ENCODE measurements at places on chromosomes 7 and 10. TPM values are rescaled to one million over a fixed set of nuclear protein-coding genes. Genes with fewer than 3 reads are reported as not detected.

Gene GJD4
- total RNA-seq: not detected

Gene ZNF488
- not detected for total RNA-seq

Gene ACBD7
- total RNA-seq: 4.4 TPM

DNA sequence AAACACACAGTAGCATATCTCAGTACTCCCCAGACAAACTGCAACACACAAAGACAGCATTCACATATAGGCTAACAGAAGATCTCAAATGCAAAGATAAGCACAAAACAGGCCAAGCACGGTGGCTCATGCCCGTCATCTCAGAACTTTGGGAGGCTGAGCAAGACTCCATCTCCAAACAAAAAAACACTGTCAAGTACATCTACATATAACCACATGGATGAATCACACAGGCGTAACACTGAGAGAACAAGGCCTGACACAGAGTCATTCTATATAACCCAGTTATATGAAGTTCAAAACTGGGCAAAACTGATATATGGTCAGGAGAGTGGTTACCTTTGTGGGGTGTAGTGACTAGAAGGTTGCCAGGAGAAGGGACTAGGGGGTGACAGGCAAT lies 506.4 kb downstream of the KCNMA1 start:
- H3K4me3 ChIP-seq: no peak overlapping the region
- no peak for DNase-seq
- H3K27ac ChIP-seq: no peak overlapping the region
- no peaks in the 10 kb centered on the region for H3K4me1 ChIP-seq
- H3K36me3 ChIP-seq: no peaks in the 10 kb centered on the region
- peaks cover 12% of the 10 kb centered on the region for H3K27me3 ChIP-seq

DNA sequence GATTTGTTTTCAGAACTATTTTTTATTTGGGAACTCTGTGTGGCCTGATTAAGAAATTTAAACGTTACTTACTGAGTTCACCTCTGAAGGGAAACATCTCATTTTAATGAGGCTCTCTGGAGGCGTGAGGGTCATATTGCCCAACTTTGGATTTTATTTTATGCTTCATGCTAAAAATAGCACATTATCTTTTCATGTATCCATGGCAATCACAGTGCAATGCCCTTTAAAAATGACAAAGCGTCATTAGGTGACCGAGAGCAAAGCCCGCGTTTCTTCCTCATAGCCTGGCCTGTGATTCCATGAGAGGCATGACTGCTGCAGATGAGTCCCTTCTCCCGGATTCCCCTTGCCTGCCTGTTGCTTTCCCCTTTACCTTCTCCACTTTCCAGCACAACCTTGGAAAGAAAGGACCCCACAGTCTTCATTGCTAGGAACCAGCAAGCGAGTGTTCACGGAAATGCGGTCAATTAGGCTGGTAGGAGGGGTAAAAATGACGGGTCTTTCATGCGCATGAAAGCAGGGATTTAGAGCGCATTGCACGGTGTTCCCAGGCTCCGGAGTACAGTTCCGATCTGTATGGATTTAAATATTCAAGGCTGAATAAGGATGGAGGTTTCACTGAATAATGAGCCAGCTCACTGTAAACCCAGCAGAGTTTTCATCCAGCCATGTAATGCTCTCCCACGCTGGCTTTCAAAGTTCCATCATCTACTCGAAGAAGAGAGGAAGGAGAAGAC lies 98.2 kb upstream of the PITRM1 start:
- DNase-seq: no peak
- no peak overlapping the region for H3K27ac ChIP-seq
- H3K4me3 ChIP-seq: no peak overlapping the region
- no peaks in the 10 kb centered on the region for H3K36me3 ChIP-seq
- peaks cover 10% of the 10 kb centered on the region for H3K27me3 ChIP-seq
- no peaks in the 10 kb centered on the region for H3K4me1 ChIP-seq

DNA sequence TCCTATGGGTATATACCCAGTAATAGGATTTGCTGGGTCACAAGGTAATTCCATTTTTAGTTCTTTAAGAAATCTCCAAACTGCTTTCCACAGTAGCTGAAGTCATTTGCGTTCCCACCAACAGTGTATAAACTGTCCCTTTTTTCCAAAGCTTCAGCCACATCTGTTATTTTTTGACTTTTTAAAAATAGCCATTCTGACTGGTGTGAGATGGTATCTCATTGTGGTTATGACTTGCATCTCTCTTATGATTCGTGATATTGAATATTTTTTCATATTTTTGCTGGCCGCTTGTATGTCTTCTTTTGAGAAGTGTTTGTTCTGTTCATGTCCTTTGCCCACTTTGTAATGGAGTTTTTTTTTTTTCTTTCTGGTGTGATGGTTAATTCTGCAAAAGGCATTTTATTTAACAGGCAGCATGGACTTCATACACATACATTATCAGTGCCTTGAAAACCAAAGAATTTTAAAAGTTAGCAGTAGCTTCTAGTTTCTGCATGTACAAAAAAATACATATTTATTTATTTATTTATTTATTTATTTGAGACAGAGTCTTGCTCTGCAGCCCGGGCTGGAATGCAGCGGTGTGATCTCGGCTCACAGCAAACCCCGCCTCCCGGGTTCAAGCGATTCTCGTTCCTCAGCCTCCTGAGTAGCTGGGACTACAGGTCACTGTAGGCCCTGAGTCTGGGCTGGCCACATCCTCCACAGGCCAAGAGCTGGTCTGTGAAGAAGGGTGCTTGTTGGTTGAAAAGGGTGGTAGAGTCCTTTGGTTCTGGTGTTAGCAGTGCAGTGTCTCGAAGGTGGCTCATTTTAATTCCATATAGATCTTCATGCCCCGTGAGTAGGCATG lies 32.3 kb downstream of the AGR3 start:
- H3K4me3 ChIP-seq: no peak overlapping the region
- H3K4me1 ChIP-seq: peaks cover 3% of the 10 kb centered on the region
- peaks cover 22% of the 10 kb centered on the region for H3K27me3 ChIP-seq
- DNase-seq: no peak
- H3K27ac ChIP-seq: no peak overlapping the region

GRCh38 chr7:25427721-25428120 lies 199.4 kb upstream of the NPVF start:
- no peaks in the 10 kb centered on the region for H3K36me3 ChIP-seq
- peaks cover 10% of the 10 kb centered on the region for H3K27me3 ChIP-seq
- H3K4me3 ChIP-seq: no peak overlapping the region
- no peaks in the 10 kb centered on the region for H3K4me1 ChIP-seq

GRCh38 chr7:3510101-3511020 lies 209.3 kb downstream of the SDK1 start:
- no peak for DNase-seq
- H3K4me3 ChIP-seq: no peak overlapping the region
- H3K36me3 ChIP-seq: no peaks in the 10 kb centered on the region
- no peaks in the 10 kb centered on the region for H3K4me1 ChIP-seq
- no peak overlapping the region for H3K27ac ChIP-seq
- H3K27me3 ChIP-seq: peaks cover 4% of the 10 kb centered on the region

DNA sequence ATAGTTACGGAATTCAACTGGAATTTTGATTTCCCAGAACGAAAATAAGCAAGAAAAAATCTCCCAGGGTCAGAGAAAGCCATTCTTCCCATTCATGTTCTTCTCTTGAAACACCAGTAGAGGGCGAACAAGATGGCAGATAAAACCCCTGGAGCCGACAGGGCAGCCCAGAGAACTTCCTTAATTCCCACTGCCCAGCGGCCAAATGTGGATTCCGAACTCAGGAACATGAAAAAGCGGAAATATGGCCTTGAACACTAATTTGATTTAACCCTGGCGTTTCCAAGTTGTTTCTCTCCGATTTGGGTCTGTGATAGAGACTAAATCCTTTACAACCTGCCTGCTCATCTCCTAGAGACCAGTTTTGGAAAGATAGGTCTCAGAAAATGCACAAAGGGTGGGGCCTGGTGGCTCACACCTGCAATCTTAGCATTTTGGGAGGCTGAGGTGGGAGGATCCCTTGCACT lies 100.7 kb upstream of the WAC start:
- no peak overlapping the region for H3K27ac ChIP-seq
- peaks cover 6% of the 10 kb centered on the region for H3K4me1 ChIP-seq
- peak; percentile 38 for DNase-seq

- no peak for DNase-seq
- no peak overlapping the region for H3K4me3 ChIP-seq
- peaks cover 19% of the 10 kb centered on the region for H3K27me3 ChIP-seq
- H3K36me3 ChIP-seq: no peaks in the 10 kb centered on the region
Measured at GRCh38 chr10:58475322-58476277, 37.1 kb upstream of the BICC1 start.

DNA sequence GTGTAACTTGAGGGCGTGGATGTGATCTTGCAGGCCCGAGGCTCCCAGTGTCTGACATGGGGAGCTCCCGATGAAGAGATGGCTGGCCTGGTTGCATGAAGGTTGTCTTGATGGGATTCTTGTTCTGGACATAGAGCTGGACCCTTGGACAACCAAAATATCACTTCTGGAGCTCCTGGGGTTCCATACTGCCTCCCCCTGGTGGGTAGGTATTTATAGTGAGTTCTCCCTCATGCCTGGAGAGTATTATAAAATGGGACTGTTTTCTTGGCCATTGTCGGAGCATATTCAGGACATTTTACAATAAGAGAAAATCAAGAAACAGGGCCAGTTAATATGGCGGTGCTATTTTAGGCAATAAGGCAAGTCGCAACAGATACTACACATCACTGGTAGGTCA lies 32.6 kb upstream of the GIMAP8 start:
- H3K27ac ChIP-seq: no peak overlapping the region
- H3K4me3 ChIP-seq: no peak overlapping the region
- H3K36me3 ChIP-seq: no peaks in the 10 kb centered on the region
- H3K27me3 ChIP-seq: peaks cover 4% of the 10 kb centered on the region
- no peak for DNase-seq

DNA sequence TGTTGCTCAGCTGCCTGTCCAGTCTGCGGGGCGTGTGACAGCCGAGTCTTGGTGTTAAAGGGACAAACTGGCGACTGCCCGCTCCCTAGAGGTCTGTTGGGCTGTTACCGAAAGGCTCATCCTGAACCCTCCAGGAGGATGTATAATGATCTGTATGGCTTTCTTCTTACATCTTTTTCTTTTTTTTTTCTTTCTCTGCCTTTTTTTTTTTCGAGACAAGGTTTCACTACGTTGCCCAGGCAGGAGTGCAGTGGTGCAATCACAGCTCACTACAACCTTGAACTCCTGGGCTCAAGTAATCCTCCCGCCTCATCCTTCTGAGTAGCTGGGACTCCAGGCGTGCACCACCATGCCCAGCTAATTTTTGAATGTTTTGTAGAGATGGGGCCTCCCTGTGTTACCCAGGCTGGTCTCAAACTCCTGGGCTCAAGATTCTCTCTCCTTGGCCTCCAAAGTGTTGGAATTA lies 857 bp downstream of the INTS15 start:
- H3K27ac ChIP-seq: peak overlapping the region; percentile 86
- H3K4me1 ChIP-seq: peaks cover 20% of the 10 kb centered on the region
- H3K4me3 ChIP-seq: peak overlapping the region; percentile 82
- H3K27me3 ChIP-seq: no peaks in the 10 kb centered on the region
- peaks cover 51% of the 10 kb centered on the region for H3K36me3 ChIP-seq
- no peak for DNase-seq

- no peak overlapping the region for H3K27ac ChIP-seq
- DNase-seq: no peak
- no peaks in the 10 kb centered on the region for H3K27me3 ChIP-seq
- peaks cover 47% of the 10 kb centered on the region for H3K4me1 ChIP-seq
- H3K4me3 ChIP-seq: no peak overlapping the region
- H3K36me3 ChIP-seq: peaks cover 28% of the 10 kb centered on the region
Measured at GRCh38 chr10:32326119-32326518, 20.8 kb downstream of the EPC1 start.

- peak overlapping the region; percentile 39 for H3K27ac ChIP-seq
- DNase-seq: no peak
- peaks cover 40% of the 10 kb centered on the region for H3K36me3 ChIP-seq
- H3K4me1 ChIP-seq: peaks cover 60% of the 10 kb centered on the region
- no peak overlapping the region for H3K4me3 ChIP-seq
Measured at GRCh38 chr7:5774790-5775189, 6.7 kb downstream of the RNF216 start.

DNA sequence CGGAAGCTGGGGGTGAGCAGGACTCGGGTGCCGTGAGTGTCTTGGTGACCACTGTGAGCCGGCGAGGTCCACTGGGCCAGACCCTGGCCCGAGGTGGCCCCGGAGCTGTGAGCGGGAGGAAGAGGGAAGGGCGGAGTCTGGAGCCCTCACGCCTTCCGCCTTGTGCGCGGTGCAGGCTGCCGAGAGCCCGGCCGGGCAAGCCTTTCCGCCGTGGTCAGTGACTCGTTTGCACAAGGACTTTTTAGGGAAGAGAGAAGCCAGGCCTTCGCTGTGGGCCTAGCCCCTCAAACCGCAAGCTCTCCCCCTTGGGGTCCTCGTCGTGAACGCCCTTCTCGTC lies 40.9 kb upstream of the ZNF32 start:
- H3K4me1 ChIP-seq: peaks cover 11% of the 10 kb centered on the region
- H3K27ac ChIP-seq: peak overlapping the region; percentile 80
- peaks cover 34% of the 10 kb centered on the region for H3K27me3 ChIP-seq
- no peaks in the 10 kb centered on the region for H3K36me3 ChIP-seq
- peak overlapping the region; percentile 81 for H3K4me3 ChIP-seq
- peak; percentile 52 for DNase-seq

DNA sequence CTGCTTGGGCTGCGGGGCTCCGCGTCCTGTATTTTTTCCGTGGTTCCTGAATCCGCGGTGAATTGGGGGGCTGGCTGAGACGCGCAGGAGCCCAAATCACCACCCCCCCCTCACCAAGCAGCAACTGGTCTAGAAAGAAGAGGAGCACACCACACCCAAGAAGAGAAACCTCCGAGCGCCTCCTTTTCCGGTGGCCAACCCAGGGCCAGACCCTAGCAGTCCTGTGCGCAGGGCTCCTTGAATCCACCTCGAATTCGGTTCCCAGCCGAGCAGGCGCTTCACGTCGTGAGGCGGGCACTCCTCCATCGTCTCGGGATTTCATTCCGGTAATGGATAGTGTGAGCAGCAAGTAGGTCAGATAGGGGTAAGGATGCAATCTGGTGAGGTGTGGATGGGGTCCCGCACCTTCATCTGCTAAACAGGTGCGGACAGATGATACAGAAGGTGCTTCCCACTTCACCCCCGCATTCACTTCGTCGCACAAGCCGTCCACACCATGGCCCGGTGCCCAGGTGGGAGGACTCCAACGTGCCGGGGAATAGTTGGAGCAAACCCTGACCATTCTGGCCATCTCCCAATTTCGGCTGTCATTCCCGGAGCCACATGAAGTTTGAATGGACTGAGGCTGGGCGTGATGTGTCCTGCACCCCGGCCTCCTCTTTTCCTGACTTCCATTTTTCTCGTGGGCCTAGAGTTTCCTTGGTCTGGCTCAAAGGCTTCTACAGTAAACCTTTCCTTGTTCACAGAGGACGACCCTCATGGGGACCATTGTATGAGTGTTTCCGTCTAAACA lies 19.8 kb upstream of the ZNF273 start:
- peaks cover 6% of the 10 kb centered on the region for H3K4me1 ChIP-seq
- no peak for DNase-seq
- peaks cover 34% of the 10 kb centered on the region for H3K27me3 ChIP-seq
- no peaks in the 10 kb centered on the region for H3K36me3 ChIP-seq

DNA sequence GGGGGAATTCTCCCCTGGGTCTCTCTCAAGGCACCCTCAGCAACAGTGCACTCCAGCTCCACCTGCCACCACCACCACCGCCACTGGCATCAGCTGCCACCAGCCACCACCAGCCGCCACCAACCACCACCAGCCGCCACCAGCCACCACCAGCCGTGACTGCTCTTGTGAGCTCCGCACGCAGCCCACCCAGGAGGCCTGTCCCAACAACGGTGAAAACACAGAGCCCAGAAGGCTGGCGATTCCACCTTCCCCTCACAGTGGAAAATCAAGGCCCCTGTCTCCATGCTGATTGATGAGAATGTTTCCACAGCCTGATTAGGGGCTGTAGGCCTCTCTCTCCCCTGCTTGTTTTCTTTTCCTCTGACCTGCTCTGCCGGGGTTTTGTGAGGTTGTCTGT lies 41.1 kb downstream of the COBL start:
- no peak overlapping the region for H3K4me3 ChIP-seq
- no peak overlapping the region for H3K27ac ChIP-seq
- no peaks in the 10 kb centered on the region for H3K4me1 ChIP-seq
- peaks cover 1% of the 10 kb centered on the region for H3K27me3 ChIP-seq
